Amygdala (tissue), 56 donors: ENCODE measurements at places on chromosomes 5 and 9.

- DNase-seq = no peak
Observed at GRCh38 chr9:70466976-70467561, 52.6 kb upstream of the KLF9 start.

DNA sequence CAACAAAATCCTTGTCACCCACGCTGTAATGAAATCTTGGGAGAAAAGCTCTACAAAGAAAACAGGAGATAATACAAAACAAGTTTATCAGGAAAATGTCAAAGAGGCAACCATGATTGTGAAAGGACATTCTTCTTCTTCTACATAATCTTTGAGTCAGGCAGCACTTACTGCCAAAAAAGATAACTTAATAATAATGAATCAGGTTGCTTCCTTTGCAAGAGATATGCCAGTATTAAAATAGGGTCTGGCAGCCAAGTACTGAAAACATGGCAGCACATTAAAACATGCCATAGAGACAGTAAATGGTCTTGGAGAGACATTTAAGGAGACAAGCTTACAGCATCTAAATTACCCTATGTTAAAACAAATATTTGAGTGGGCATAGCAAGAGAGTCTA is 1573.4 kb downstream of the EFNA5 start:
- no peak for DNase-seq

GRCh38 chr5:173236531-173237142 is 1.6 kb upstream of the NKX2-5 start:
- no peak for DNase-seq

GRCh38 chr5:57491369-57491965 is 8.9 kb upstream of the ACTBL2 start:
- DNase-seq = no peak

- DNase-seq = no peak
Observed at GRCh38 chr5:60586307-60586901, 113.6 kb downstream of the DEPDC1B start.

DNA sequence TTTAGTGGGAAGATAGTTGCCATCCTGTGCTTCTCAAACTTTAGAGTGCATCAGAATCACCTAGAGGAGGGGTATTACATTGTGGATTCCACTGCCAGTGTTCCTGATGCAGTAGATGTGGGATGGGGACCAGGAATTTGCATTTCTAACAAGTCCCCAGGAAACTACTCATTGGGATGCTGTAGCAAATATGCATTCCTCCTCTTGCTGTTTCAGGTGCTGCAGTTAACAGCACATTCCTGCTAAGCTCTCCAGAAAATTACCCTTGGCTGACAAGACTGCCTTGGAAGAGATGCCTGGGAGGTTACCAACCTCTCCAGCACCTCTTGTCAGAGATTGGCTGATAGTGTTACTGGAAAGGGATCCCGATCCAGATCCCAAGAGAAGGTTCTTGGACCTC is 270.5 kb downstream of the OSTF1 start:
- DNase-seq = no peak

DNA sequence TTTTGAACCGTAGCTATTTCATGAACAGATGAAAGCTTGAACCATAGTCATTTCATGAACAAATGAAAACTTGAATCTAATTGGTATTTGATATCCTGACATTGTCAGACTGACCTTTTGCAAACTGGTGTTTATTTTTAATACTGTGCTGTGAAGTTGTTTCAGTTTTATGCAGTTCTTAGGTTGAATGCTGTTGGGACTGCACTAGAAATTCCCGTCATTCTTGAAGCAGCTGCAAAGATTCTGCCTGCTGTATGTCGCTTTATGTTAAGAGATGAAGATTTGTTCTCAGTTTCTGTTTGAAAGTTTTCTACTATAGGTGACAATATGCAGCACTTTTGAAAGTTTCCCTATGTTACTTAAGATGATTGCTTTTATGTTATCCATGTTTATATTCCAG is 22.5 kb upstream of the FAM120AOS start:
- DNase-seq = no peak
